ENCODE measurements at places on chromosomes 7 and 10.

DNA sequence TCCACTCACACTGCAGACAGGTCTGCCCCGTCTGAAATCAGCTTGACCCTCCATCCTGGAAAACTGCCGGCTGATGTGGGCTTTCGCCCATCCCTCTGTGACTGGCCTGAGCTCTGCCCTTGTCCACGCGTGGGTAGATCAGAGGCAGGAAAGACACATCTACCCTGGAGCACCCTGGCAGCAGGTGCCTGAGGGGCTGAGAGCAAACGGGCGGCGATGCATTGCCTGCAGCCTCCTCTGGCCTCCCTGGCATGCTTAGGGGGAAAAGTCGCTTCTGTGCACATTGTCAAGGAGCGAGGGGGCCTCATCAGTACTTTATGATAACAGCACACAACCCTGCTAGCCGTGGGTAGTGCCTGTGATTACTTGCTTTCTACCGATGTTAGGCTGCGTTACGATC, 109.4 kb downstream of the ADARB2 start:
- no peak for DNase-seq
- H3K4me1 ChIP-seq: no peaks in the 10 kb centered on the region
- H3K27ac ChIP-seq: no peak overlapping the region
- no peaks in the 10 kb centered on the region for H3K27me3 ChIP-seq
- H3K36me3 ChIP-seq: no peaks in the 10 kb centered on the region

DNA sequence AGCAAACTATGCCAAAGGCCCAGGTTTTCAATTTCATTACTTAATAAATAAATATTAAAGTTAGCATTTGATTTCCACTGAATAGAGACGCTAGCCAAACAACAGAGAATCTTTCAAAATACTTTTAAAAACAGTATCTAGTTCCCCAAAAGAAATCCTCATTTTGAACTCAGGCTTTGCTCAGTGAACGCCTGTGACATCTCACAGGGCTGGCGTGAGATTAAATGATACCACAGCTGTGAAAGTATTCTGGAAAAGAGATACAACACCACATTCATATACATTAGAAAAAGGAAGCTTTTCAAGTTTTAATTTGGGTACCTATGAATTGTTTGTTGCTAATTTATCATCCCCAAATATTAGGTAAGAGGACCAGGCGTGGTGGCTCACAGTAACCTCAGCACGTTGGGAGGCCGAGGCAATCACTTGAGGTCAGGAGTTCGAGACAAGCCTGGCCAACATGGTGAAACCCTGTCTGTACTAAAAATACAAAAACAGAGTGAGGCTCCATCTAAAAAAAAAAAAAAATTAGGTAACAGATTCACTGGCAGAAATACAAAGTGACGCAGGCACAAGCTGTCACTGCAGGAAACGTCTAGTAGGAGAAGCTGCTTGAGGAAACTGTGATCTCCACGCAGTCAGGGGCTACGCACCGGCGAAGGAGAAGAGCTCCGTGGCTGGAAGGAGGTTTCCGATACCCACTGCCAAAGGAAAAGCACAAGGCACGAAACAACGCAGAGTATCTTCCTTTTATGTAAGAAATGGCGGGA, 50.0 kb downstream of the AMZ1 start:
- H3K27ac ChIP-seq: peak overlapping the region; percentile 22
- DNase-seq: peak; percentile 56
- H3K4me3 ChIP-seq: no peak overlapping the region

DNA sequence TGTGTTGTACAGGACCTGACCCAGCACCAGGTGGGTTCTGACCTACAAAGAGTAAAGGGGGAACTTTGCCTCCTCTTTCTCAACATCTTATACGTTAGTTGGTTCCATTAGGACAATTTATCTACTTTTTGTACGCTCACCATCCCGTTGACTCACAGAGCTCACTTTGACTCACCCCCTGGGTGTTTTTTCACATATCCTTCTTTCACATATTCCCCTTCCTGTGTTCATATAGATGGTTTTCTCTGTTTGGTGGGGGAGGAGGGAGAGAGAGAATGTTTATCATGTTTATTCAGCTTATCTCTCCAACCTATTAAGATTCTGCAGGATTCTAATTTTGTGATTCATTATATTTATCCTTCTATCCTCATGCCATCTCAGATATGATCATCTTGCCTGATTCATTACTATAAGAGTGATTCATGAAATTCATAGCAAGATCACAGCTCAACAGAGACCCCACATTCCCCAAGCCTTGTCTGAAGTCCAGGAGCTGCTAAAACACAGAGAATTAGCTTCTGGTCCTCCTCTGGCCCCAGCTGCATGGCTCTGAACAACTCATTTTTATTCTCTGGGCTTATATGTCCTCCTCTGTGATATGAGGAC, 37.2 kb downstream of the PRSS2 start:
- H3K36me3 ChIP-seq: no peaks in the 10 kb centered on the region
- H3K4me1 ChIP-seq: no peaks in the 10 kb centered on the region
- H3K4me3 ChIP-seq: no peak overlapping the region
- H3K27me3 ChIP-seq: peaks cover 5% of the 10 kb centered on the region
- H3K27ac ChIP-seq: no peak overlapping the region
- peak; percentile 30 for DNase-seq

DNA sequence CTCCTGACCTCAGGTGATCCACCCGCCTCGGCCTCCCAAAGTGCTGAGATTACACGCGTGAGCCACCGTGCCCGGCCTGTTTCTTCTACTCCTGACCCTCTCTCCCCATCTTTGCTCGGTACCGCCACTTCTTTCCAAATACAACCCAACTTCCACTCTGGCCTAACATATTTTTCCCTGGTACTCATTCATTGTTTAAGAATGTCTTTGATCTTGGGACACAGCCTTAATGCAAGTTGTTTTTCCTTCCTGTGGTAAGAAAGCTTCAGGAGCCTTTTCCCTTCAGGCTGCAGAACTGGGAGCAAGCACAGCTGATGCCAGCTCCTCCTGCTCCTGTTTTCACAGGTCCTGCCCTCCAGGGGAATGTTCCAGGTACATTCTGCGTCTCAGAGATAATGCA, 13.7 kb downstream of the CALML3 start:
- peaks cover 5% of the 10 kb centered on the region for H3K4me1 ChIP-seq
- no peak for DNase-seq
- no peaks in the 10 kb centered on the region for H3K36me3 ChIP-seq
- H3K27ac ChIP-seq: no peak overlapping the region

GRCh38 chr7:28041508-28042314, 138.9 kb downstream of the JAZF1 start:
- H3K36me3 ChIP-seq: no peaks in the 10 kb centered on the region
- no peak overlapping the region for H3K4me3 ChIP-seq
- no peak overlapping the region for H3K27ac ChIP-seq

GRCh38 chr10:53573498-53573897, 800.9 kb upstream of the MBL2 start:
- H3K4me1 ChIP-seq: no peaks in the 10 kb centered on the region
- H3K36me3 ChIP-seq: no peaks in the 10 kb centered on the region
- H3K27ac ChIP-seq: no peak overlapping the region
- no peak for DNase-seq
- no peaks in the 10 kb centered on the region for H3K27me3 ChIP-seq

- no peak overlapping the region for H3K4me3 ChIP-seq
- peaks cover 10% of the 10 kb centered on the region for H3K4me1 ChIP-seq
- no peaks in the 10 kb centered on the region for H3K27me3 ChIP-seq
- no peak overlapping the region for H3K27ac ChIP-seq
- DNase-seq: no peak
- peaks cover 37% of the 10 kb centered on the region for H3K36me3 ChIP-seq
Measured at GRCh38 chr10:30456266-30456665, 22.3 kb downstream of the MAP3K8 start.

DNA sequence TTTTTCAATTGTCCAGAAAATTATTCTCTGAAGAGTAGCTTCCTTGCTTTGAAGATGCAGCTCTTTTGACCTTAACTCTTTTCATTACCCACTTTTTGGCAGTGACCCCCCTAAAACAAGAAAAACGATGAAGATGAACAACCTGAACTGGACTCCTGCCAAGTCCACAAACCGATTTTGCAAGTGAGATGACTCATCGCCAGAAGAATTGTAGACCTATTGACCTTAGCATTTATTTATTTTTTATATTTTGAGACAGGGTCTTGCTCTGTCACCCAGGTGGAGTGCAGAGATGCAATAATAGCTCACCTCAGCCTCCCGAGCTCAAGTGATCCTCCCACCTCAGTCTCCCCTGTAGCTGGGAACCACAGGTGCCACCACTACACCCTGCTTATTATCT, 859.2 kb downstream of the GATA3 start:
- DNase-seq: no peak
- no peaks in the 10 kb centered on the region for H3K27me3 ChIP-seq
- H3K36me3 ChIP-seq: no peaks in the 10 kb centered on the region
- no peaks in the 10 kb centered on the region for H3K4me1 ChIP-seq

DNA sequence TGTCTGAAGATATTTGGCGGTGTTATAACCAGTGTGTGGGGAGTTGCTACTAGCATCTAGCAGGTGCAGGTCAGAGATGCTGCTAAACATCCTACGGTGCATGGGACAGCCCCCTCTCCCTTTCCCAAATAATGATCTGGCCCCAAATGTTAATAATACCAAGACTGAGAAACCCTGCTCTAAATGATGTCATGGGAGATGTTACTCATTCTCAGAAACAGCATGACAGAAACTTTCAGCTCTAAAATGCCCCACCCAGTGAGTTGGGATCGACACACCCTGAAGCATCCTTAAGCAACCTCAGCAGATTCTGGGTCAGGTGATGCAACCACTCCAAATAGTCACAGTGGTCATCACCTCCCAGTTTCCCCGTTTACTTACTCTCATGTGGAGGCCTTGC, 108.8 kb upstream of the MPP7 start:
- H3K4me1 ChIP-seq: no peaks in the 10 kb centered on the region
- DNase-seq: no peak
- H3K27ac ChIP-seq: no peak overlapping the region
- H3K4me3 ChIP-seq: no peak overlapping the region
- peaks cover 4% of the 10 kb centered on the region for H3K27me3 ChIP-seq
- H3K36me3 ChIP-seq: no peaks in the 10 kb centered on the region

DNA sequence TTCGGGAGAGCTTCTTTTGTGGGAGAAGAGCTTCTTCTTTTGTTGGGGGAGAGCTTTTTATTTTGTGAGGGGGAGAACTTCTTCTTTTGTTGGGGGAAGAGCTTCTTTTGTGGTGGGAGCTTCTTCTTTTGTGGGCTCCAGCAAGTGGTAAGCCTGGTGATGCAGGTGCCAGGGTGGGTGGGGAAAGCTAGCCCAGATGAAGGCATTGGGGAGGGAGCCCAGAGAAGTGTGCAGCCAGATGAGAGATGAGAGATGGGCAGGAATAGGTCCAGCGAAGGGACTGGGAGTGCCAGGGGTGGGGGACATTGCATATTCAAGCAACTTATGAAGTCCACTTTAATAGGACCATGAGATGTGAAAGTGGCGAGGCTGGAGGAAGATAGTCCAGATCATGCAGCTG, 9.7 kb downstream of the ADRA2A start:
- no peak for DNase-seq
- H3K27me3 ChIP-seq: no peaks in the 10 kb centered on the region
- no peaks in the 10 kb centered on the region for H3K4me1 ChIP-seq

Data from cardiac muscle cell (in vitro differentiated cells and primary cell).